ENCODE measurements at places on chromosomes 4 and X.
A peak's percentile ranks its signal among the peaks of the same experiment; 100 is the strongest.

DNA sequence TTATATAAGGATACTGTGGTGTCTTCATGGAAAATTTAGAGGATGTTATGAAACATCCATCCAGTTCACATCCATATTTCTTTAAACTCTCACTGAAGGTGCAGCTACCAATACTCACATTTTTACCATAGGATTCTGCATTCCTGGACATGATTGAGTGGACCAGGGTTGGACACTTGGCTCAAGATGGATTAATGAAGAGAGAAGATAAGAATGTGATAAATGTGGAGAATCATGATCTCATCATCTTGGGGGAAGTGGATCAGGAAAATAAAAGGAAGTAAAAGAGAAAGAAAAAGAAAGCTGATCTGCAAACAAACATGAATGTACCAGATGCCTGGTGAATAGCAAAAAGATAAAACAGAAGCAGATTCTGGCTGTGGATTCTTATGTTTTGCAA lies 175.4 kb downstream of the NPFFR2 start:
- no peak for DNase-seq

DNA sequence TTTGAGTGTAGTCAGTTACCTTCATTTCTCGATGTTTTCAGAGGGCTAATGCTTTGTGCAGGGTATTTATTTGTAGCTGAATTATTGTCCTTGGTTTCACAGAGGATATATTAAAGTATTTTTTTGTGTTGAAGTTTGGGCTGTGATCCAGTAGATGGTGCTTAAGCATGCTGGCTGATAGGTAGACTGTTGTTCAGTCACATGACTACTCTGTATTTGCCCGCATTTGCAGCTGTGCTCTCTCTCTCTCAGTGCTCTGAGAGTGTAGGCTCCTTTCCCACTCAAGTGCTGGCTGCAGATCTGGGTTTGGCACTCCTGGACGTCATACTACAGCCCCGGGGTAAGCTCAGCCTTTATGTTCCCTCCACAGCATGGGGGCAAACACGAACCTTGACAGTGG lies 21.7 kb downstream of the RAB40AL start:
- DNase-seq = peak; percentile 37

DNA sequence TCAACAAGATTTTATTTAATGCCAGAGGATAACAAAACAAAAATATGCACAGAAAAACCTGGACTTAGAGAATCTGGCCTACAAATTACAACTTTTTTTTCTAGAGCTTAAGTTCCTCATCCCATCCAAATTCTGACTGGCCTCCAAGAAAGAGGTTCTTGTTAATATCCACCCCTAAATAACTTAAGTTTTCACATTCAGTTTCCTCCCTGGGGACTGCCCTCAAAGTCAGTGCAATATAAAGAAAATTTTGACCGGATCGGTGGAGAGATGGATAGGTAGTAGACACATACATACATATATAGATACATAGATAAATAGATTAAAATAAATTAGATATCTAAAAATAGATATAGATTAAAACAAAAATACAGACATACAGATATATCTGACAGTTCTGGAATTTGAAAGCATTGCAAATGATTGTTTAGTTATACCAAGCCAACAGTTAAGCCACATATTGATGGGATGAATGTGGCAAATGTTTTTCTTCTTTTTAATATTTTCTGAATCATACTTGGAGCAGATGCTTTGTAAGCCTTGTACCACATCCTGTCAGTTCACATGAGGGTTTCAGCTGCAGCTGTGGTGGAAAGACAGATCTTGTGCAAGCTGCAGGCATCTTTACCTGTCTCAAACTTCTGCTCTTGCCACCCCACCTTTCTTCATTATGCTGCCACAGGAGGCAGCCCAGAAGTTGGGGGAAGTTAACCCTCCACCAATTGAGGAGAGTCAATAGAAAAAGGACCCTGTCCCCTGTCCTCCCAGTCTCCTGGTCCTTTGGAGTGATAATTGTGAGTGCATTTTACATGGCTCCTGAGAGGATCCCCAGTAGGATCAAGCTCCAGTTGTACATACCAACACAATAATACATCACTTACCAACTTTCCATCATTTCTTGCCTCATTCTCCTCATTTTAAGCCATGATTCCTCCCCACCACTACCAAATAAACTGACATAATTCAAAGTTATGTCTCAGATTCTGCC lies 58.5 kb upstream of the PRDM8 start:
- DNase-seq = peak; percentile 70

DNA sequence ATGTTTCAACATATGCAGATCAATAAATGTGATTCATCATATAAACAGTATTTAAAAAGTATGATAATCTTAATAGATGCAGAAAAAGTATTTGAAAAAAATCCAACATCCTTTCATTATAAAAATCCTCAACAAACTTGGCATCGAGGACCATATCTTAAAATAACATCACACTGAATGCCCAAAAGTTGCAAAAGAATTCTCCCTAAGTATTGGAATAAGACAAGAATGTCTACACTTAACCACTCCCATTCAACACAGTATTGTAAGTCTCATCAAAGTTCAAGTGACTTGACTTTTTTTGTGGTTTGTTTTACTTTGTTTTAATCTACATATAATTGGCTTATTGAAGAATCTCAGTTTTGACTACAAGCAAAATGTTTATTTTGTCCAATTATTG lies 779.0 kb upstream of the SLIT2 start:
- no peak for DNase-seq

DNA sequence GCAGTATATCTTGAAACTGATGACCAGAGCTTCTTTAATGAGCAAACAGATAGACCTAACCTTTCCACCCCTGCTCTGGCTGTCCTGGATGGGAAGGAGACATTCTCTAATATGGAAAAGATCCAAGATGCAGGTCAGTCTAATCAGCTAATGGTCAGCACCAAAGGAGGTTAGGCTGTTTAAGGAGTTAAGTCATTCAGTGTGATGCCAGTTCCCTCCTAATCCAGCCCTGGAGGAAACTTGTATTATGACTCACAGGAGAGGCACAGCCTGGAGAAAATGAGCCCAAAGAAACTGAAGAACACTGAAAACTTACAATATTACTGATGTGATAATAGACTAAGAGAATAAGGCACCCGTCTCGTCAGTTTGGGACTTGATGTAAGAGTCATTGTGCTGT lies 323.0 kb downstream of the HNRNPD start:
- no peak for DNase-seq

DNA sequence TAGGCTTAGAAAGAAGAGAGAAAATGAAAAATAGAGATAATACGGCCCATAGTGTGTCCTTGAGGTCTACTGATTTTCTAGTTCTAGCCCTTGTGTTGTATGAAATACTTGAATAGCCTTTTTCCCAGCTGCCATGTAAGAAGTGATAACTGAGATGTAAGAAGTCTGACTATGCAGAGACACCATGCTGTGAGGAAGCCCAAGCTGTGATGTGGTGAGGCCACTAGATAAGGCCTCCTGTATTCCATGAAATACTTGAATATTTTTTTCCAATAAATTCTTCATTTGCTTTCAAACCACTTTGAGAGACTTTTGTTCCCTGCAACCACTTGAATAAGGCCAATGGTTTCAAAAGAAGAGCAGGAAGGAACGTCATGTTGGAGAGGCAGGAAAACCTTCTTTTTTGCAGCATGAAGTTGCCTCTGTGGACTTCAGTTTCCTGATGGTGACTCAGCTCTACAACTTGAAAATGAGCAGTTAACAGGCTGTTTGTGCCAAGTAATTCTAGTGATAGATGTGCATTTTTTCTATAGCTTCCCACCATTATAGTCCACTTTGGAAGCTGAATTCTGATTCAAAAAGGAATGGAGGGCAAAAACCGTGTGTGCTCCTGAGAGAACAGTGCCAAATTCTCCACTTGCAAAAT lies 25.5 kb upstream of the FAM9C start:
- no peak for DNase-seq

GRCh38 chrX:17521871-17522693 lies 147.1 kb downstream of the NHS start:
- peak; percentile 34 for DNase-seq

All from EL (cell line).